ENCODE measurements at places on chromosomes 1 and 21. TPM values are rescaled to one million over a fixed set of nuclear protein-coding genes. Genes with fewer than 3 reads are reported as not detected.

The LCE3D gene
- not detected for total RNA-seq

The TPTE gene
- total RNA-seq, result not detected

The PTGFR gene
- total RNA-seq, result 0.72 TPM

The NBPF11 gene
- total RNA-seq, result 3.3 TPM

The ANGPTL1 gene
- under 0.01 TPM for total RNA-seq
